ENCODE measurements at places on chromosomes 5 and 9. TPM values are rescaled to one million over a fixed set of nuclear protein-coding genes. Genes with fewer than 3 reads are reported as not detected.

The CBY3 gene
- not detected for total RNA-seq

The OXCT1 gene
- 3.1 TPM for total RNA-seq

The PCDHA1 gene
- not detected for total RNA-seq

The CRHBP gene
- total RNA-seq: 0.32 TPM

The RANBP6 gene
- total RNA-seq: 8.3 TPM

DNA sequence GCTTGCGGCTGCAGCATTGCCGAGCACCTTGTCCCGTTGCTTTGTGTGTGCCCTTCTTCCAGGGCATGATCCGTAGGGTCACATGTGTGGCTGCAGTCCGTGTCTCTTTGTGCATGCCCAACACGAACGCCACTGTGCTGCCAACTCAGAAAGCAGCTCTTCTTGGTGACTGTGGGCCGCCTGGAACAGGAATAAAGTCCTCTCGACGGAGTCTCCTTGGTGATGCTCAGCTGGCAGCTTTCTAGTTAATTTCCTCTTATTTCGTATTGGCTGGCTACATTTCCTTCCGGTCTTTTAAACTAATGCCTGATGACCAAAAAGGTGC, 5.8 kb downstream of the EXOC3 start:
- no peak for DNase-seq

DNA sequence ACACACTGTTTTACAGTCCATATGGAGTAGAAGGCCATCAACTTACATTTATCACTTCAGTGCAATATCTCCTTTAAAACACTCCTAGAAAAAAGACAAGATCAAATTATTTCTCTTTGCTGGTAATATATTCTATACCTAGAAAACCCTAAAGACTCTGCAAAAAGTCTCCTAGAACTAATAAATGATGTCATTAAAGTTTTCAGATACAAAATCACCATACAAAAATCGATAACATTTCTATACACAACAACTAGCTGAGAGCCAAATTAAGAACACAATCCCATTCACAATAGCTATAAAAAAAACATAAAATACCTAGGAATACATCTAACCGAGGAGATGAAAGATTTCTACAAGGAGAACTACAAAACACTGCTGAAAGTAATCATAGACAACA, 300.3 kb downstream of the CETN3 start:
- DNase-seq: no peak

- DNase-seq: no peak
Measured at GRCh38 chr5:115440782-115441451, 103.7 kb downstream of the FEM1C start.

DNA sequence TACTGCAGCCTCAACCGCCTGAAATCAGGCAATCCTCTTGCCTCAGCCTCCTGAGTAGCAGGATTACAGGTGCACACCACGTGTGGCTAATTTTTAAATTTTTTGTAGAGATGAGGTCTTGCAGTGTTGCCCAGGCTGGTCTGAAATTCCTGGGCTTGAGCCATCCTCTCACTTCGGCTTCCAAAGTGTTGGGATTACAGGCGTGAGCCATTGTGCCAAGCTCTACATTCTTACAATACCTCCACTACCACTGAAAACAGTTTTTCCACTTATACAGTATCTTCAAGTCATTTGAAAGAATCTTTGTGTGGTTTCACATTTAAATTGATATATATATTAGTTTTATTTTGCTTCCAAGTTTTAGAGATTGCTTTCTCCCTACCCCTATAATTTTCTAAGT, 42.6 kb downstream of the LARP1 start:
- DNase-seq: no peak

GRCh38 chr9:31615966-31616365, 768.5 kb upstream of the ACO1 start:
- DNase-seq: no peak

DNA sequence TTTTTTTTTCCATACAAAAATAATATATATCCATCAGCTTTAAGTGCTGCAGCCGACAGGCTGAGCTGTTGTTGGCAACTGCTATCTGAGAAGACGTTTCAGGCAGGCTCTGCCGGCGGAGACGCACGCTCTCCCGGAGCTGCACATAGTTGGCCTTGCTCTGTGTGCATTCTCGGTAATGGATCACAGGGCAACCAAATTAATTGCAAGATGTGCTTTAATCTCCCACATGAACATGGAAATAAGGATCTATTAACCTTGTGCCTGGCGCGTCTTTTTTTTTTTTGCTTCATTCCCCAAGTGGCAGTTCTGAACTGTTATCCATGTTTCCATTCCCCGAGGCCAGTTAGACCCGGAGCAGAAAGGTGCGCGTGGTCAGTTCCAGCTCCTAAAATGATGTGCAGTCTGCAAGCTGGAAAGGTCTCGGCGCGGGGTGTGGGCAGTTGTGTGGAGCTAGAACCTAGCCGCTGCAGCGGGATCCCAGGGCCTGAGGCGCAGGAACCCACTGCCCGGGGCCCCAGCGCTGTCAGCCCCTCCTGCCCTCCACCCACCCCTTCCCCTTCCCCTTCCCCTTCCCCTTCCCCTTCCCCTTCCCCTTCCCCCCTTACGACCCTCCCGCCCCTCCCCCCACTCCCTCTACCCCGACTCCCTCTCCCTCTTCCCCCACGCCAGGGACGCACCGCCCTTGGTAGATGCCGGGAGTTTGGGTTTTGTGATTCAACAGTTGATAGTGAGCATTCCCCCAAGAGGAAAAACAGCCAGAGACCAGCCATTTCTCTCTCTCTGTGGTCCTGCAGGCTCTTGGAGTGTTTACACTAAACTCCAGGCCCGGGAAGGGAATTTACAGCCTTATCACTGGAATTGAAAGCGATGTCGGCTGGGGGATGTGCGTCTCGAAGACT, 137.8 kb downstream of the CEP120 start:
- peak; percentile 74 for DNase-seq

DNA sequence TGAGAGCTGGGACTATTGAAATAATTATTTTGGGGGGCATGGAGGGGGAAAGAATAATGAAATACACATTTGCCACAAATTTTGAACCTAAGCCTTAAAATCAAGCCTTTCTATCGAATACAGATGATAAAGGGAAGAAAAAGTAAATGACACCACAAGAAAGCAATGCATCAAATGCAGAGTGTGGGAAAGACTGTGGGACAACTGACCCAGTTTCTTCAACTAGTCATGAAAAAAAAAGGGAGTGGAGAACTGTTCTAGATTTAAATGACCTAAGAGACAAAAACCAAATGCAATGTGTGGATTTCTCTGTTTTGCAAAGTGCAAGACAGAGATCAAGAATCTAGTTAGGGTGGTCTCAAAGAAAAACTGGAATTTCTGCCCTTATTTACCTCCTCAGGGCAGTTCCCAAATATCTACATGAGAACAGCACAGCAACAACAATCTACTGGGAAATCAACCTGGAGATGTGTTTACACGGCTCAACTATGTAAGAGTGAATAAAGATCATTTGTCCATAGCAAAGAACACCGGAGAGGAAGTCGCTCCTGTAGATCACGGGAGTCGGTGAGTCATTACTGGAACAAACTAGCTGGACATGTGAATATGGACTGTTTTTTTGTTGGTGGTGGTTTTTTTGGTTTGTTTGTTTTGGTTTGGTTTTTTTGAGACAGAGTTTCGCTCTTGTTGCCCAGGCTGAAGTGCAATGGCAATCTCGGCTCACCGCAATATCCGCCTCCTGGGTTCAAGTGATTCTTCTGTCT, 145.9 kb downstream of the DROSHA start:
- no peak for DNase-seq

DNA sequence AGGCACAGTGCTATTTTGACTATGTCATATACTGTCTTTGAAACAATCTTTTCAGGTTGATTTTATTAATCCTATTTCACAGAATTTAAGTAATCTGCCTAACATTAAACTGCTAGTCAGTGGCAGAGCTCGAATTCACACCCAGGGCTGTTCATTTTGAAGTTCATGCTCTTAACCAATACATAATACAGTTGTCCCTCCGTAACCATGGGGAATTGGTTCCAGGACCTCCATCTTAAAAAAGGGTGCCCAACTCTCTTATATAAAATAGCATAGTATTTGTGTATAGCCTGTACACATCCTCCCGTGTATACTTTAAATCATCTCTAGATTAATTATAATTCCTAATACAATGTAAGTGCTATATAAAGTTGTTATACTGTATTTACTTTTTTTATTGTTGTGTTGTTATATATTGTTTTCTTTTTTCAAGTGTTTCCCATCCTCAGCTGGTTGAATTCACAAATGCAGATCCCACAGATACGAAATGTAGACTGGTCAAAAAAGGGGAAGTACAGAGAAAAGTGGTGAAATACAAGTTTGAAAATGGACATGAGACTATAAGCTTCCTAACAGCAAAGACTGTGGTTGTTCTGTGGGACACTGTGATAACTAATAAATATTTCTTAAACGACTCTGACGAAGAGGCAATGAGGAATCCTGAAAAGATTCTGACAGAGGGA, 18.3 kb downstream of the RFX3 start:
- DNase-seq: no peak

DNA sequence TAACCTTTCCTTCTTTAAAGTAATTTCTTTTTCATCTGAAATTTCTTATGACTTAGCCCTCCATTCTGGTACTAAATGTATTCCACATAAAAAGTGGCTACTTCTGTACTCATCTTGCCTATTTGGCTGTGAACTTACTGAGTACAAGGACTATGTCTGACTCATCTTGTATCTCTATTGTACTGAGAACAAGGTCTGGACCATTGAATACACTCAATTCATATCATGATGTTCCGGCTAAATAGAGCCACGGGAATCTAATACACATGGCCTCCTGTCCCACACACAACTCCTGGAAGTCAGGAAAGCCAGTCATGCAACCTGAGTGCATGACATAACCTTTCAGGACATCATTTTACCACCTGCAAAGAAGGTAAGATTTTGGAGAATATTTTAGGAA, 203.9 kb downstream of the PLK2 start:
- DNase-seq: no peak
